ENCODE measurements at places on chromosomes 2 and 18.
A peak's percentile ranks its signal among the peaks of the same experiment; 100 is the strongest.

- DNase-seq = no peak
These were observed 45.9 kb downstream of the PNO1 start for GRCh38 chr2:68203587-68203986.

DNA sequence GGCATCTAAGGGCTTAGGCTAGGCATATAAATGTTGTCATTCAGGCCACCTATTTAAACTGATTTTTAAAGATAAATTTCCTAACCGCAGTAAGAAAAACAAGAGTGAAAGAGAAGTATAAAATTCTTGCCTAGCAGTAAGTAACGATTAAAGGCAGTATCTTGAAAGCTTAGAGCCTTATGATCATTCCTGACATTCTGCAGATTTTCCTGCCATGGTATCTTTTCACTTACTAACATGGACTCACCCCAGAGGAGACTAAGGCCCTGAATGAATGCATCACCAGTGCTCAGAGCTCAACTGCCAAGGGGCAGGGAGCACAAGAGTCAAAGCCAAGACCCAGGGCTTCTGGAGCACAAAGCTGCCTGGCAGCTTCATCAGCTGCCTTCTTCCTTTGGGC lies 133.1 kb downstream of the GCA start:
- DNase-seq = no peak

DNA sequence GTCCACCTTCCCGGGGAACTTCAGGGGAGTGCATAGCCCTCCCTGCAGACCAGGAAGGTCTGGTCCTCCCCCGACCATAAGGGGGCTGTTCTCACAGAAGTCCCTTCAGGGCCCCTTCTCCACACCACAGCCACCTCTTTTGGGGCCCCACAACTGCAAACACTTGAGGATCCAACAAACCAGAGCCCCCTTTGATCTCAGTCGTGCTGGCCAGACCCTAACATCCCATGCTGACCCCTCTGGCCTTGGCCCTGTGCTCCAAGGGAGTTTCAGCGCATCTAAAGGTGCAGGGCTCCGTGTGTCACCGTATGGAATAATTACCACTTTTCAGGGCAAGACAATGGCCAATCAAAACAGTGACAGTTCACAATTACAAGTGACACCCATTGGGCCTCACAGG lies 57.7 kb downstream of the ADNP2 start:
- DNase-seq = no peak

- DNase-seq = no peak
These were observed 93.4 kb downstream of the DOCK10 start for GRCh38 chr2:224948859-224949258.

DNA sequence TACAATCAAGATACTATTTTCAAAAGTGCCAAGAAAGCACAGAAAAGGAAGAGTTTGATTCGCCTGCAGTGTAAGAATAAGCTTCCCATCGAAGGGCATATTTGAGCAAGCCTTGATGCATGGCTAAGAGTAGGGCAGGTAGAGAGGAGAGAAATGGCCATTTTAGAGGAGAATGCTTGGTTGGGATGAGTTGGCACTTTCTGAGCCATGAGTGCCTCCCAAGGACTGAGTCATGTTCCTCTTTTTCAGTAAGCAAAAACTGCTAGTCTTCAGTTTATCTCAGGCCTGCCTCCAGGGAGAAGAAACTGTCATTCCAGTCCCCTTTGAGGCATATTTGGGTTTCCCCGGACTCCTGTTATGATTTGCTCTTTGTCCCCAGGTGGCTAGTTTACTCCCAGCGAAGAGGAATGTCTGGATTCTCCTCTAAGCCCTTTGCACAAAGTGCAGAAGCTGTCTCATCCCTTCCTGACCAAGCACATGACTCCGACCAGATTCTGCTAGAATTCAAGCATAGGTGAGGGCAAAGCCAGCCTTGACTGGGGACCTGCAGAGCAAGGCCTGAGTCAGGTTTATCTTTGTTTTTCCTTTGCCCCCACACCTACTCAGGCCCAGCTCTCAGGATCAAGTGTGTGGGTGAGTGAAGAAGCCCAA lies 115.2 kb downstream of the TTC32 start:
- no peak for DNase-seq

- DNase-seq = peak; percentile 55
These were observed 9.7 kb upstream of the OTOS start for GRCh38 chr2:240149943-240150784.

DNA sequence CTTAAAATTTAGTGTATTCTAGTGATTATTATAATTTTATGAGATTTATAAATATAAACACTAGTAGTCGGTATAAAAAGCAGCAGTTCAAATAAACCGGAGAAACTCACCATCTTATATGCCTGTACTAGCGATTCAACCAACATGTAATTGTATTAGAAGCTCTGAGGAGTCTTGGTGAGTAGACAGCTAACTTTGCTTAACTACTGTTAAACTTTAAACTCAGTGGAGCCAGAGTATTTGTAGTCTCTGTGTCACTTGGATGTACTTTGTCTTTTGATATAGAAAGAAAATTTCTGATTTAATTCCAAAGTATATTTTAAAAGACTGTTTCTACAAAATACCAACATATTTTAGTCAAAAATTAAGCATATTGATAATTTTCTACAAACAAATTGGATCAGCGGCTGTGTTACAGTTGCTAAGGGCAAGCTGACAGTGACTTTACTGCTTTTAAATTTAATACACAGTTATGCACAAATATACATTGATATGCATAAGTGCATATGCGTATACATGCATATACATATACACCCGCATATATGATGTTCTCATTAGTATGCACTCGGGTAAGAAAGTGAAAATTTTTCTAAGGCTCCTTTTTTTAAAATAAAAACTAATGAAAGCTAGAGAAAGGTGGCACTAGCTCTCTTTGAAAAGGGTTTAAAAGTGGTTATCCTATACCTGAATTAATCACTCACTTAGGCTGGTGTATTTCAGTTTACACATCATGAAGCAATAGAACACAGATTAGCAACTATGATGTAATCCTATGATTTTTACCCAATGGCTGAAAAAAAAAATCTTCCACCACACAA lies 374.5 kb downstream of the NCKAP5 start:
- DNase-seq = no peak

- no peak for DNase-seq
These were observed 42.4 kb upstream of the GRHL1 start for GRCh38 chr2:9909106-9909505.

DNA sequence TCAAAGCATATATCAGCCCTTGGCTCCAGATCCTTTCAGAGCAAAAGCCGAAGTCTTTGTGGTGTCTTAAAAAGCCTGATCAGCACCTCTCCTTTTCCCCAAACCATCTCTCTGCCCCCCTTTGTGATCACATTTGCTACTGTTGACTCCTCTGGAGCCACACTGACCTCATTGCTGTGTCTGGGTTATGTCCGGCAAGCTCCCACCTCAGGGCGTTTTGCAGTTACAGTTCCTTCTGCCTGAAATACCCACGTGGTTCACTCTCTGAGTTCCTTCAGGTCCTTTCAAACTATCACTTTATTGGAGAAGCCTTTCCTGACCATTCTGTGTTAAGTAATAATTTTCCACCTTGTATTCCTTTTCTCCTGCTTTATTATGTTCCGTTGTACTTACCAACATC lies 11.8 kb downstream of the C2orf69 start:
- DNase-seq = no peak

- no peak for DNase-seq
These were observed 32.8 kb downstream of the PKP4 start for GRCh38 chr2:158489366-158490112.

GRCh38 chr2:168613551-168613950 lies 157.5 kb downstream of the CERS6 start:
- DNase-seq = no peak

DNA sequence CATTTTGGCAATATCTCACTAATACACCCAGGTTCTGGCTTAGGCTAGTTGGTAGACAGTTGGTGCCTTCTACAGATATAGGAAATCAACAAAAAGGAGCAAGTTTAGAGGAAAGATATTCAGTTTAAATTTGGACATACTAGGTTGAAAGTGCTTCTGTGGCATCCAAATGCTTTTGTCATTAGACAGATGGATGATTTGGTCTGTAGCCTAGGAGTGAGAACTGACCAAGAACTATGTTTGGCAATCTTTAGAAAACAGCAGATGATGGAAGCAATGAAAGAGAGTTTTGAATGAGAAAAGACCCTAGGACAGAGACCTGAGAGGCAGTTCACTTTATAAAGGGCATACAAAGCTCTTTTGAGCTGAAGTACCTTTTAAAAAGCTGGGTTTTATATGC lies 201.3 kb upstream of the FSHR start:
- DNase-seq = no peak

GRCh38 chr18:44724105-44724778 lies 43.6 kb downstream of the SETBP1 start:
- no peak for DNase-seq

DNA sequence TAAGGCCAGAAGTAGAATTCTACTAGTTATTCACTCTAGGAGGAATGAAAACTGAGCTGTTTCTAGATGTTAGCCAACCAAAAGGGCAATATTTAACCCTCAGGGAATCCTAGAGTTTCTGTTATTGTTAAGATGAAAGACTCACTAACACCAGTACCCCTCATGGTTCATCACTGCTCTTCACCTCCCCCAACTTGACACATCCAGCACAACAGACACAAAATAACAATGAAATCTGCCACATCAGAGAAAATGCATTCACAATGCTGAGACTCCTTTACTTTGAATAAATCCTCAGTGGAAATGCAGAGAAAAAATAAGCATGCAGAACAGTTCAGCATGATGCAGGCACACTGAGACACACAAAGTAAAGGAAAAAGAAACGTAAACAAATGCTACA lies 111.3 kb downstream of the RIF1 start:
- DNase-seq = no peak

- no peak for DNase-seq
These were observed 36.3 kb downstream of the ARHGEF33 start for GRCh38 chr2:38925982-38926381.

- DNase-seq = no peak
These were observed 226.3 kb upstream of the HDAC4 start for GRCh38 chr2:239626961-239627592.

DNA sequence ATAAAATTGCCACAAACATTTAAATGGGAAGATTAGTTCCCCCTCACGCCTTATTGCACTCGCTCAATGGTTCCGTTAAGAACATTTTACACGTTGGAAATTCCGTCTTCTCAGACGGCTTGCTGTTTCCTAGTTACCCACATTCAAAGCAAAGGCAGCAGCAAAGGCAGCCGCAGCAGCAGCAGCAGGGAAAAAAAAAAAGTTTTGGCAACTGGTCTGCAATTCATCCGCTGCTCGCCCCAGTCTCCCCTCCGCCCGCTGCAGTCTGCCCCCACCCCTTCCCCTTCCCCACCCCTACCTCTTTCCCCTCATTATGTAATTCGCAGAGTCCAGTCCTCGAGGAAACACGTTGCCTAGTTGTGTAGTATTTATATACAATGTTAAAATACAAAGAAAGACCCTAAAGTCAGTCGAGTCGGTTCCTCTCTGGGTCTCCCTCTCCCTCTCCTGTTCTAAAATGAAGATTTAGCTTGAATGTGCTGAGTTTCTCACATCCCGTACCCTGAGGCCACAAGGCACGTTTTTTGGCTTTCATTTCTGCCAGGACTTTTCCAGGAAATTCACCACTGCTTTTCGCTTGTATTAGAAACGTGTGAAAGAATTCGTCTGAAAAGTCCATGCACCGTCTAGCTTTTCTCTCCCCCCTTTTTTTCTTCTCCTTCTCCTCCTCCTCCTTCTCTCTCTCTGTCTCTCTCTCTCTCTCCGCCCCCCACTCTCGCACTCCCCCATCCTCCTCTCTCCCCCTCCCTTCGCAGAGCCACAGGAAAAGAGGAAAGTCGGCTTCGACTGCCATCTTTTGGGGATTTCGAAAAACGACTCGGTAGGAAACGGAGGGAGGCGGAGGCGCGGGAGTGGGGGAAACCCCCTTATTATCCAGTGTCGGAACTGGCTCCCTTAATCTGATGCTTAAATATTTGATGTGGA lies 140.0 kb downstream of the MEIS1 start:
- no peak for DNase-seq

DNA sequence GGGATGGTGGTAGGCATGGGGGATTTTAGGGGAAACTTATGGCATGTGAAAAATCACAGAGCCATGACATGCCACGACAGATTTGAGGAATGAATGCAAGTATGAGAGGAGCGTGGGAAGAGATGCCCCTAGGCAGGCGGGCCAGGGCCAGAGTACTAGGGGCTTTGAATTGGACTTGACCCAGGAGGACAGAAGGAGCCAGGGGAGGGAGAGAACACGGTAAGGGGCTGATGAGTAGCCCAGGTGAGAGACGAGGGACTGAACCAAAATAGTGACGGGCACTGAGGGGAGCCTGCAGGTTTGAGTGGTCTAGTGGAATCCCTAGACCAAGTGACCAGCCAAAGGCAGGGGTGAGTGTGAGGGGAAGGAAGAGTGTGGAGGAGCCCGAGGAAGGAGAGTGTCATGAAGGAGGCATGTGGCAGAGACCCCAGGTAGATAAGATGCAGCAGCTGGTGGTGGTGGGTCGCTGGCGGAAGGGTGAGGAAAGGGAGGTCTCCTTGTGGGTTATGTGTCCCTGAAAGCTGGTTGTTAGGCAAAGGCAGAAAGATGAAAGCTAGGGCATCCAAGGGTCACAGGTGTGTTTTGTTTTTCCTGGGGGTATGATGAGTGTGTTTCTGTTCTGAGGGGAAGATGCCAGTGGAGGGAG lies 48.7 kb downstream of the ZBTB7C start:
- DNase-seq = no peak

DNA sequence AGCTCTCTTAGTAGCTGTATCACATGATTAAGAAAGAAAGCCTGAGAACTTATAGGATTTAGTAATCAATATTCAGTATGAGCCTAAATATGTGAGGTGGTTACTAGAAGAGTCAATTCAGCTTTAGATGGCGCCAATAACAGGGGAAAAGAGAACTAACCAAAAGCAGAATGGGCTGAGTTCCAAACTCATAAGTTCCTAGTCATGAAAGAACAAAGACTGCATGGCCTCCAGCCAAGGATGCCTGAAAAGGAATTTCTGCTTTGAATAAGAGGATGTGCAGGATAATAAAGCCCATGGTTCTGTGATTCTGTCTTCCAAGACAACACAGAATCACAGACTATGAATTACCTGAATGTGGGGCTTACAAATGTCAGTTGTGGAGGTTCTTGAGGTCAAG lies 196.5 kb downstream of the SATB2 start:
- DNase-seq = no peak

DNA sequence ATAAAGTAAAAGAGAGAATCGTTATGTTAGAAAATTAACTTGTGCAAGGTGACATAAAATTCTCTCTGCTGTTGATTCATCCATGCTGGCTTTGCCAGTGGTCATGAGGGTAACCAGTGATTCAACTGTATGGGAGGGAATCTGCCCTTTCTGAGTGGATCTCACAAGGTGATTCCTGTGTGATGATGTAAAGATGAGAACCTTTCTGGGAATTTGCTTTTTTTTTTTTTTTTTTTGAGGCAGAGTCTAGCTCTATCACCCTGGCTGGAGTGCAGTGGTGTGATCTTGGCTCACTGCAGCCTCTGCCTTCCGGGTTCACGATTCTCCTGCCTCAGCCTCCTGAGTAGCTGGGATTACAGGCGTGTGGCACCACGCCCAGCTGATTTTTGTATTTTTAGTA lies 23.3 kb downstream of the RAB31 start:
- DNase-seq = no peak

DNA sequence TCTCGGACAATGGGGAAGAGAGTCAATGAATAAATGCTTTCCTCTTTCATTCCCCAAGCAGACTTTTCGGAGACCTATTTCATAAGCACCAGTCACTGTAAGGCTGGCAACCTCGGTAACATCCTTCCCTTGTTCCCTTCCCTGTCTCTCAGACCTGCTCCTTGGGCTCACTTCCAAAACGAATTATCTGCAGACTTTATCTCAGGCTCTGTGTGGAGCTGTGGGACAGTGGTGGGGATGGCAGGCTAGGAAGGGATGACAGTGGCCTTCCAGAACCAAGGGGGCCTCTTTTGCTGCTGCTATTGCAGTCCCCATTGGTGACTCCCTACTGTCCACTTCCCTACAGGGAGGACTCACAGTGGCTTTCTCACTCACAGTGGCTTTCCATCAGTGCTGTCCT lies 185.6 kb upstream of the MEX3C start:
- no peak for DNase-seq

All from iPS DF 6.9 (cell line).